NCI-H446 (cell line): ENCODE measurements at places on chromosomes 16 and 17.
A peak's percentile ranks its signal among the peaks of the same experiment; 100 is the strongest.

DNA sequence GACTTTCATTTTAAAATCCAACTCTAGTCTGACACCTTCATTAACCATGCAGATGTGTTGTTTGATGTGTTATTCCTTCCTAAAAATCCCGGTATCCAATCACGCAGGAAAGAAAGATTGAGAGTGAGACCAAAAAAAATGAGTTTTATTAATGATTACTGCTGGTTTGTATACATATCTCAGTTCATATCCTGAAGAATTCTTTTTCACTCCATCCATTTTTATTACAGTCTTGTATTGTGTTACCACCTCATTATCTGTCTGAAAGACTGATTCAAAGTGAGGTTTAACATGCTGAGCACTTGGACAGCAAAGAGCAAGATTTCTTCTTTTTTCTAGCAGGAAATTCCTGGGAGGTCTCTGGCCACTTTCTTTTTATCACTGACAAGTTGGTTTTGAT is 268.3 kb downstream of the CDH11 start:
- DNase-seq, result no peak

DNA sequence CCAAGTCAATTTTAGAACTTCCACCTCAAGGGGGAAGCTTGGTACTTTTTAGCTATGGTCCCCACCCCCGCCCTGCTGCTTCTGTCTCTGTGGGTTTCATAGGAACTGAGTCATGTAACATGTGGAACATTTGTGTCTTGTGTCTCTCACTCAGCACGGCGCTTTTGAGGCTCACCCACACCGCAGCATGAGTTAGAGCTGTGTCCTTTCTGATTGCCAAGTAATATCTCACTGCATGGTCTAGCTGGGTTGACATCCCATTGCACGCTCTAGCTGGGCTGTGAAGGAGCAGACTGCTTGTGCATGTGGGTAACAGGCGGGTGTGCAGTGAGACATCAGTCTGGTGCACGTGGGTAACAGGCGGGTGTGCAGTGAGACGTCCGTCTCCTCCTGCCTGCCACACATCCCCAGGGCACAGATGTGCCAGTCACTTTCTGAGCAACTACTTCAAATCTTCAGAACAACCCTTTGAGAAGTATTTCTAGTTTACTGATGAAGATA is 26.4 kb upstream of the SLC7A5 start:
- DNase-seq, result no peak

DNA sequence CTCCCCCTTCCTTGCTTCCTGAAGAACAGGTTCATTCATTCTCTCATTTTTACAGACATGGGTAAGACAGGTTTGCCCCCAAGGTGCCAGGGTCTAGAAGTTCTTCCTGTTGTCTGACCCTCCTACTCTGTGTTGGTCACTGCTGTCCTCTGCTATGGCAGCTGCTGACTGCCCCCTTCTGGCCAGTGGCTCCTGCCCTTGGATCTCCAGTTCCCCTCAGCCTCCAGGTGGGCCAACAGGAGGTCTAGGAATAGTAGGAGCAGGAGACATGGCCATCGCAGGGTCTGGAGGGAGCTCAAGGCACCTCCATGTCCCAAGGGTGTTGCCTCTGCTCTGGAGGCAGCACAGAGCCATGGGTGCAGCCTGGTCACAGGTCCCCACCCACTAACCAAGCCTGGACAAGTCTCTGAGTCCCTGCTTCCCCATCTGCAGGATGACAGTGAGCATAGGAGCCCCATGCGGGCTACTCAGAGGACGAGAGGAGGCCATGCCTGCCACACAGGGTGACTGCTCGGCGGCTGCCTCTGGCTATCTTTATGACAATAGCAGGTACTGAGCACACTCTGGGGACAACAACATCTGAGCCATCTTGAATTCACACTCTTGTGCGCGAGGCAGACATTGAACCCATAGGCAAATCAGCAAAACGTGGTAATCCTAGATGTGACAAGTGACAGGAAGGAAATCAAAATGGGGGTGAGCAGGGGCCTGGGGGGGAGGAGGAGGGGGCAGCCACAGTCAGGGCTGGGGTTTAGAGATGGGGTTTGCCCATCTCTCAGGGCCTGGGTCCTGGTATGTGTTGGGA is 27.0 kb upstream of the NXPH3 start:
- no peak for DNase-seq

- no peak for DNase-seq
Measured at GRCh38 chr17:27417596-27418365, 38.5 kb upstream of the KSR1 start.

- no peak for DNase-seq
Measured at GRCh38 chr16:87698241-87698640, 67.5 kb downstream of the KLHDC4 start.

GRCh38 chr17:77045441-77046041 is 95.2 kb upstream of the SEC14L1 start:
- DNase-seq, result peak; percentile 28

- DNase-seq, result no peak
Measured at GRCh38 chr16:25689137-25689836, 2.5 kb upstream of the HS3ST4 start.

- DNase-seq, result no peak
Measured at GRCh38 chr17:46853896-46854444, 2.6 kb downstream of the WNT9B start.

GRCh38 chr16:54287131-54288029 is 793 bp upstream of the IRX3 start:
- no peak for DNase-seq

GRCh38 chr16:73058616-73059409 is 10.9 kb upstream of the ZFHX3 start:
- DNase-seq, result no peak

DNA sequence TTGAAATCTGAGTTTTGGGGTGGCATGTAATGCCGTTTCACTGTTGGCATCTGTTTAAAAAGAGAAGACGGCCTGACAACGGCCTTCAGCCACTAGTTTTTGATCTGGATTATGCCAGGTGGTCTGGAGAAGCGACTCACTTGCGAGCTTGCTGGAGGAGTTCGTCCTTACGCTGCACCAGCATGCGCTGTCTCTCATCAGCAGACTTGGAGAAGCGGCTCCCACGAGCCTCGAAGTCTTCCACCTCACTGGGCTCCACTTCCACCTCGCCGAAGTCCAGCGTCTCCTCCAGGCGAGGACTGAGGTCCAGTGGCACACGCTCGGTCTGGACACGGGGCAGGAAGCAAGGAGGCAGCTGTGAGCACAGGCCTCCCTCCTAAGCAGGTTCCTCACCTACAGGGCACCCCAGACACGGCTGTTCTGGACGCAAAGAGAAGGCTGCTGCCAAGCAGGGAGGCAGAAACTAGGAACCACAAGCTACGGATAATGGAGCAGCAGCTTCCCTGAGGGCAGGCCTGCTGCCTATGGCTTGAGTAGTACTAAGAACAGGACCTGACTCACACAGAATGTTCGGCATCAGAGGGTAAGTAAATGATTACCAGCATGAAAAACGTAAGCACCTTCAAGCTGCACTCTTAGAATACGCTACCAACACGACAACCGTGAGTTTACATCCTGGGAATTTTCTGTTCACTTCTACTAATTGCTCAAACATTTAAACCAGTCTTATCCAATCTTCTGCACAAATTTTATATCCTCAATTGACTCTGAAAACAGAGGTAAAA is 61.4 kb downstream of the AMFR start:
- DNase-seq, result no peak

GRCh38 chr16:2774161-2774891 is 2.8 kb downstream of the ELOB start:
- DNase-seq, result peak; percentile 24

GRCh38 chr16:58022601-58023371 is 2.8 kb upstream of the MMP15 start:
- peak; percentile 77 for DNase-seq

- DNase-seq, result no peak
Measured at GRCh38 chr17:76013377-76013932, 12.8 kb downstream of the CDK3 start.

- no peak for DNase-seq
Measured at GRCh38 chr17:55283256-55283965, 18.7 kb downstream of the HLF start.
